CD4-positive, alpha-beta T cell treated with Interleukin-15 for 1 hour (primary cell): ENCODE measurements at places on chromosomes 3 and 15.
A peak's percentile ranks its signal among the peaks of the same experiment; 100 is the strongest.

- no peak for DNase-seq
These were observed 314.8 kb upstream of the LRRC3B start for GRCh38 chr3:26307787-26308186.

DNA sequence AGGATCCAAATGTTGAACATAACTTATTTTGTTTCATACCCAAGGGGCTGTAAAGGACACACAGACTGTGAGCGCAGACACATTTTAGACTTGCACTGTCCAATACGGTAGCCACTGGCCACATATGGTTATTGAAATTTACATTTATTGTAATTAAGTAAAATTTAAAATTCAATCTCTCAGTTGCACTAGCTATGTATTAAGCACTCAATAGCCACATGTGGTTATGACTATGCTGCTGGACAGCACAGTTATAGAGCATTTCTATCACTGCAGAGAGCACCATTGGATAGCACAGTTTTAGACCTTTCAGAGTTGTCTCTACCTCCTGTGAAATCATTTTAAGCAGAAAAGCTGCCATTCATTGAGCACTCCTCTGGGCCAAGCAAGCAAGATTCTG is 204.3 kb downstream of the ADAMTS9 start:
- no peak for DNase-seq

- peak; percentile 58 for DNase-seq
These were observed 1.7 kb upstream of the HES1 start for GRCh38 chr3:194134231-194134756.

- no peak for DNase-seq
These were observed 489.8 kb downstream of the LPP start for GRCh38 chr3:188643736-188644135.

DNA sequence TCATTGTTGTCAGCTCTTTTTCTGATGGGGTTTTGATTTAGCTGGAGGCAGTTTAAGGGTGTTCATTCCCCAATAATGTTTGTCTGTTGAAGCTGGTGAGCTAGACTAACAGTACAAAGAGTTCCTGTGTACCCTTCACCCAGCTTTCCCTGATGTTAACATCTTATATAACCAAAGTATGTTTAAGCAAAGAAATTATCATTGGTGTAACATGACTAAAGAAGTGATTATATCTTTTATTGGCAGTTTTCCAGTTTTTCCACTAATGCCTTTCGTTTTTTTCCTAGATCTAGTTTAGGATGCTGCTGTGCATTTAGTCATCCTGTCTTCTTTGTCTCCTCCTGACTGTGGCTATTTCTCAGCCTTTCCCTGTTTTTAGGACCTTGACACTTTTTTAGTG is 165.6 kb downstream of the LPP start:
- DNase-seq = no peak
